HuH-7 (cell line): ENCODE measurements at places on chromosomes 13 and 19.

DNA sequence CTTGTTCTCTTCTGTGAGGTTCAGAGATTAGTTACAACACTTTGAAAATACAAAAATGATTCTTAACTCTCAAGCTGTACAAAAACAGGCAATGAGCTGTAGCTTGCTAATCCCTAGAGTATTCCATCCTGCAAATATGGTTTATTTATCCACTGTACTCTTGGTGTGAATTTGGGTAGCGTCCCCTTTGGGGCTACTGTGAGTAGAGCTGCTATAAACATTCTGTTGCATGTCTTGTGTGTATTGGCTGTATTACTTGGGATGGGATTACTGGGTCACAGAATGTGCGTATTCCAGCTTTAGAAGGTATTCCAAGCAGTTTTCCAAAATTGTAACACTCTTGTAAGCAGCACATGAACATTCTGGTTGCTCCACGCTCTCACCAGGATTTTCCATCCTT is 33.5 kb downstream of the GPR12 start:
- DNase-seq: no peak

DNA sequence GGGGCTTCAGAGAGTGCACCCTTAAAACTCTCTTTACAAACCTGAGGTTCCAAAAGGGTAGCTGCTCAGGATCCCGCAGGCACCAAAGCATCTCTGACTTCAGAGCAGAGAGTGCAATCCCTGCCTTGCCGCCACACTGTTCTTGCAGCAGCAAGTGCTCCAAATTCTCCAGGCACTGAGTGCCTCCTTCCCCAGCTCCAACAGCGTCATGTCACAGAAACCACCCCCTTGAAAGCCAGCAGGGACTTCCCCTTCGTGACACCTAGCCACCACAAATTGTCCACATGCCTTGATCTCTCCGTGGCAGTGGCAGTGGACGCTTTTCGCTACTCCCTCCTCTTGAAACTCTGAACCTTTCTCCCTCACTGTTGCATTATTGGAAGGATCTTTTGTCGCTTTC is 39.9 kb downstream of the MBNL2 start:
- no peak for DNase-seq

GRCh38 chr19:18013210-18014111 is 5.5 kb downstream of the ARRDC2 start:
- DNase-seq: peak; percentile 84

DNA sequence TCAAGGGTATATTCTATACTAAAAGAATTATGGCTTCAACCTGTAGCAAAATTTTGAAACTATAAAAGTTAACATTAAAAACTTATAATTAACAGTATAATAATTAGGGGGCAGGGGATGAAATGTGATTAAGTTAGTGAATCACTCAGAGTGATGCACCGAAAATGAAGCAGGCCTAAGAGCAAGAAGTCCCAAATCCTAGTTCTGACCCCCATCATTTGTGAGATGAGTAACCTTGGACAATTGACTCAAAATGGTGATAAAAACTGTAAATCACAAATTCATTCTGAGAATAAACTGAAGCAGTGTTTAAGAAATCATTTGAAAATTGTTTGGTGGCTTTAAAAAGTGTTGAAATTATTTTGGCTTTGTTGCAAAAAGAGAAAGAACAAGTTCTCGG is 56.8 kb downstream of the KLF12 start:
- no peak for DNase-seq

- no peak for DNase-seq
Observed at GRCh38 chr13:67277581-67277980, 47.4 kb upstream of the PCDH9 start.

- peak; percentile 27 for DNase-seq
Observed at GRCh38 chr19:32748497-32748896, 28.9 kb downstream of the TDRD12 start.

- DNase-seq: no peak
Observed at GRCh38 chr13:29743201-29743786, 107.1 kb downstream of the UBL3 start.

DNA sequence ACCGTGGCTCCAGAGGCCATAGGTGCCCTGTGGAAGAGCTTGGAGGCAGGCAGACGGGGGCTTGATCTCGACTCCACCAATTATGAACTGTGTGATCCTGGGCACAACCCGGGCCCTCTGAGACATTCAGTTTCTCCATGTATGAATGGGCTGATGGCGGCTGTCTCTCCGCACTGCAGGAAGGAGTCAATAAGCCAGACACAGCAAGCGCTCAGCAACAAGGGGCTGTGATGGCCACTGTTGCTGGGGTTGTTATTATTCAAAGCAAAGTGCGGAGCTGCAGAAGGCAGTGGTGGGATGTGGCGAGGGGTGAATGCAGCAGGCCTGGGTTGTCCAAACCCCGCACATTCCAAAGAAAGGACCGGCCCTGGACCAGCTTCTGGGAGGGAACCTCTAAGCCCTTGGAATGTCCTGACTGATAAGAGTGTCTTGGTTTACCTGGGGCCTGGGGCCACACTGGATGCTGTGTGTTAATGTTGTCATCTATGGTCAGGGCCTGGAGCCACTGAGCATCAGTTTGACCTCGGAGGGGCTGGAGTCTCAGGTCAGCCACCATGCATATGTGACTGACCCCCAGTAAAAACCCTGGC is 8.3 kb downstream of the TMEM143 start:
- DNase-seq: no peak

DNA sequence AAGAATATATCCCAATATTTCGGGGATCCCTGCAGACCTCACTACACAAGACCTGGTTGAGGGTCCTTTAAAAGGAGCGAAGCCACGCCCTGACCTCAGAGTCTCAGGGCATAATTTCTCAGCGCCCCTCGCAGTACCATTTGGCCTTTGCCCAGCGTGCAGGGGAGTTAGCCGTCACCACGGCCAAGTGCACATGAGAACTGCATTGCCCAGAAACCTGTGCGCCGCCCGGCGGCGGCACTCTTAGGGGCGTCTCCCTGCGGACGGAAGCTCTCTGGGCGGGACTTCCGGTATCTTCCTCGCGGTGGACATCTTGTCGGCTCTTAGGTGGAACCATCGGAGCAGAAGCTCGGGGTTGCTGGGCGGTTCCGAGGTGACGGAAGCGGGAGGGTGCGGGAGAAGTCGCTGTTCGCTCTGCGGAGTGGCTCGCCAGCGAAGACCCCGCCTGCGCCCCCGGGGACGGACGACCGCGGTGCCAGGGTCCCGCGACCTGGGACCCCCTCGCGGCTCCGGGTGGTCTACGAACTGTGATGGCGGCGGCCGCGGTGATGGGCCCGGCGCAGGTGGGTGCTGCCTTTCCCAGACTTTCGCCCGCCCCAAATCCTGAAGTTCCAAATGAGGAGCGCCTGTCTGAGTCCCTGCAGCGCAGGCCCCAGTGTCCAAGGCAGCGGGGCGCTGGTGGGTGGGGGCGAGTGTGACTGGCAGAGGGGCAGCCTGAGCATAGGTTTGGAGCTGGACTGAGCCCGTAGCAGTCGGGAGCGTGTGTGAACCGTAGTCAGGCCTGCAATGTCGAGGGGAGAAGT is at the start of gene ZNF134:
Gene ZNF134 (plus strand): TSS at position 302 of the 803 bp plus-strand sequence. CDS start 5,227 bp downstream, outside the sequence.
- DNase-seq: peak; percentile 95

GRCh38 chr19:16309643-16310042 is 15.0 kb upstream of the KLF2 start:
- no peak for DNase-seq

GRCh38 chr13:33017323-33017929 is 1.2 kb downstream of the KL start:
- no peak for DNase-seq

DNA sequence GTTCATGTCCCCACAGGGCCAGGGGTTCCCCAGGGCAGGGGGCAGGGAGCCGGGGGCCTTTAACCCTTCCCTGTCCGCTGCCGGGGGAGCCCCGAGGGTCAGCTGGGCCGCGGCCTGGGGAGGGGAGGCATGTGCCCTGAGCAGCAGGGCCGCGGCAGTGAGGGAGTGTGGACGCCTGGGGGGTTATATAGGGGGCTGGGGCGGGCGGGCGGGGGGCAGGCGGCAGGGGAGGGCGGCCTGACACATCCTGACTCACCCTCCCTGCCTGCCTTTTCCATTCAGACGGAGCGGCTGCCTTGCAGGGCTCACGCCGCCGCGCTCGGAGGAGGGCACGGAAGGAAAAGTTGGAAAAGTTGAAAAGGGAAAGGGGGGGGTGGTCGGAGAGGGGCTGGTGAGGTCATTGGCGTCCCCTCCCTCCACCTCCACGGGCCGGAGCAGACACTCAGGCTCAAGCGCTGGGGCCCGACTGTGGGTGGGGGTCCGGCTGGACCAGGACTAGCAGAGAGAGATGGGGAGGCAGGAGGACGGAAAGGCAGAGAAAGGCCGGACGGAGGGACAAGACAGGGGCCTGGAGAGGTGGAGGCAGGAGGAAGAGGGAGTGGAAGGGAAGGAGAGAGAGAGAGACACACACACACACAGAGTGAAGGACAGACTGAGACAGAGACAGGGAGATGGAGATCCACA is at the start of gene IL11:
Gene IL11 (minus strand): TSS at position 159 of the 684 bp plus-strand sequence. CDS start 153 bp downstream, at position 6.
- DNase-seq: no peak

DNA sequence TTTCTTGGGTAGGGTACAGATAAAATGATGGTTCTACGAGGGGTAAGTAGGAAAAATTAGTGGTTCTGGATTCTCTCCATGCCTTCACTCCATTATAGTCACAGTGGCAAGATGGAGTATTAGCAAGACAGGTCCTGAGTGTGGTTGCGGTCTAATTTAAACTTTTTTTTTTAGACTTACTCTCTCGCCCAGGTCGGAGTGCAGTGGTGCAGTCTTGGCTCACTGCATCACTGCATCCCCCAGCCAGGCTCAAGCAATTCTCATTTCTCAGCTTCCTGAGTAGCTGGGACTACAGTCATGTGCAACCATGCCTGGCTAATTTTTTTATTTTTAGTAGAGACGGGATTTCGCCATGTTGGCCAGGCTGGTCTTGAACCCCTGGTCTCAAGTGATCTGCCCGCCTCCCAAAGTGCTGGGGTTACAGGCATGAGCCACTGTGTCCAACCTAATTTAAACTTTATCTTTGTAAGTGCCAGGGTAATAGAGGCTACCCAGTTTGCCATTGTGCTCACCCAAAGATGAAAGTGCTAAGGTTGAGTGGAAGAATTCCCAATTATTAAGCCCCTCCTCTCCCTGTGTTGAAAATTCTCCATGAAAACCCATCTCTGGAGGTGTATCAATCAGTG is 135.6 kb downstream of the TM9SF2 start:
- no peak for DNase-seq

GRCh38 chr13:83151308-83151660 is 731.0 kb downstream of the SLITRK1 start:
- no peak for DNase-seq

GRCh38 chr19:5578097-5578846 is 10.5 kb upstream of the TINCR start:
- peak; percentile 85 for DNase-seq

DNA sequence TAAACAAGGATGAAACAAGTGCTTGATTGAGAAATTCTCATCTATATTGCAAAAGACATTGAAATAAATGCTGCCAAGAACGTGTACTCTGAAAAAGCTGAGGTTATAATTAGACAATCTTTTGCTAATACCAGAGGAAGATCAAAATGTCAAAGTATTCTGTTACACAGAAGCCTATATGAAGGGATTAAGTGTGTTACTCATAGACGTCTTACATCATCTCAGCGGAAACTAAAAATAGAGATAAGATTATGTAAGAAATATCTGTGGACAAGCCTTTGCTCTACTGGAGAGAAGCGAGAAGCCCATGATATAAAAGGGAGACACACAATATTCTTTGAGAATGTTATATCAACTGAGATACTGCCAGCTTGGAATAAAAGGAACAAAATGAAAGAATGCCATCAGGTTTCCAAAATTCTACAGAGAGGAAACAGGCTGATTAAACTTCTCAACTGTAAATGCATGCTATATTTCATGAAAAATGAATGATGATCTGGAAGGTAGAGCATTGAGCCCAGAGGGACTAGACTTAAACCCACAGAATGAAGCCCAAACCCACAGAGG is 699.0 kb downstream of the GPC5 start:
- DNase-seq: no peak

DNA sequence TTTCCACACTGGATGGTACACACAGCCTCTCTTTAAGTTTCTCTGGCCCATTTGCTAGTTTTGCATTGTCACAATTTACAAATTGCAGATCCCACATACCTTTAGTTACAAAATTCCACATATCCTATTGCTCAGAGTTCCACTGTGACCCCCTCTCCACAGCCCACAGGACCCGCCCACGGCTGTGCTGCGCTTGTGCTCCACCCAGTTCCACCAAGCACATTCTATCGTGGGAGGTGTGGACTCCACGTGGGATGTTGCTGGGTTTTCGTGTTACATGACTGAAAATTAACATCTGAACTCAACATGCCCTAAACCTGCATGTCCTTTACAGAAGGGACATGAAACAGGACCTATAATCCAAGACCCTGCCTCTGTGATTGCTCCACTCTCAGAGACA is 423.0 kb downstream of the IRS2 start:
- DNase-seq: no peak

GRCh38 chr13:90414691-90415596 is 932.5 kb upstream of the MIR17HG start:
- peak; percentile 1 for DNase-seq

GRCh38 chr13:110200276-110200870 is 106.6 kb downstream of the COL4A1 start:
- no peak for DNase-seq

GRCh38 chr13:51914137-51914493 is 52.3 kb downstream of the CCDC70 start:
- no peak for DNase-seq

GRCh38 chr19:11652492-11652891 is 55.2 kb downstream of the ZNF627 start:
- no peak for DNase-seq

DNA sequence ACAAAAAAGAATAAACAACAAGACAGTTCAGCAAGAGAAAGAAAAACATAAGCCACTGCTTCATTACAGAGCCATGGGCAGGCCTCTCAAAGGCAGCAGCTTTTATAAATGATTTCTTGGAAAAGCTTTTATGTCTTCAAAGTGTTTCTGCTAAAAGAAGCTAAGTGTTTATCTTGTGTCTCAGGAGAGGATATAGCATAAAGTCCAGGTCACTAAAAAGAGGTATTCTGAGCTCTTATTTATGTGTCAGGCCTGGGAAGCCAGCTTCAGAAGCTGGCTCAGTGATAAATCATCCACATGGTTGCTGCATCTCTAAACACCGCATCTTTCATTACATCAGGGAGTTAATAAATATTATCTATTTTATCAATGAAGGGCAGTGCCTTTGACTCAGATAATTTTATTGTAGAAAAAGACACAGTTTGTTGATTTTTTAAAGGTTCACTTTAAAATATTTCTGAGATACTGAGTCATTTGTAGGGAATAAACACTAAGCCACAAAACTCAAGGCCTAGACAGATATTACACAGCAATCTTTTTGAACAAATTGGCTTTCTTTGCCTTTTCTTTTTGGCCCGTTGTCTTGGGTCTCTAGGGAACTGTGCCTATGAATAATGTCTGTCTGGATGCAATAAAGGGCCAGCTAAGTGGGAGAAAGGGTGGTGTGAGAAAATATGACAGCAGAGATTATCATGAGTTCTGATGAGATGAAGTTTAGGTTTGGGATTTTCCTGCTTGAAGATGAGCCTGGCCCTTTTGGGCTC is 1086.6 kb downstream of the UQCRFS1 start:
- DNase-seq: no peak

- no peak for DNase-seq
Observed at GRCh38 chr13:51730927-51731326, 73.0 kb downstream of the DHRS12 start.
